ENCODE measurements at places on chromosomes 3 and 15.

- DNase-seq: no peak
Observed at GRCh38 chr3:179336345-179336929, 11.1 kb upstream of the MFN1 start.

- no peak for DNase-seq
Observed at GRCh38 chr15:50879016-50879617, 29.4 kb upstream of the AP4E1 start.

DNA sequence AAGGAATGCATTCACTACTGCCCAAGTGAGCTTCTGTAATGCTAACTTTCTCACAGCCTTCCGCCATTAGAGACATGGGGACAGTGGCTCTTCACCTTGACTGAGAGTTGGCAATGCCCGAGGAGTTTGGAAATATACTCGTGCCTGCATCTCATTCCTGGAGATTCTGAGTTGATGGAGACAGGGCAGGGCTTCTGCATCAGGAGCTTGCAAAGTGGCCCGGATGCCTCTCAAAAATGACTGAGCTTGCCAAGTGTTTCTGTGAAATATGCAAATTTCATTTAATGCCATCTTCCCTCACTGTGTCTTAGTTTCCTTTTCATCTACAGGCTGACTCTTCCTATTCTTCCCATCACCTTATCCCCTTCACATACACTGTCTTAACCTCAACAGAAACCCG lies 346.2 kb downstream of the GRM7 start:
- no peak for DNase-seq

GRCh38 chr15:98321896-98322295 lies 326.4 kb upstream of the IGF1R start:
- DNase-seq: no peak

DNA sequence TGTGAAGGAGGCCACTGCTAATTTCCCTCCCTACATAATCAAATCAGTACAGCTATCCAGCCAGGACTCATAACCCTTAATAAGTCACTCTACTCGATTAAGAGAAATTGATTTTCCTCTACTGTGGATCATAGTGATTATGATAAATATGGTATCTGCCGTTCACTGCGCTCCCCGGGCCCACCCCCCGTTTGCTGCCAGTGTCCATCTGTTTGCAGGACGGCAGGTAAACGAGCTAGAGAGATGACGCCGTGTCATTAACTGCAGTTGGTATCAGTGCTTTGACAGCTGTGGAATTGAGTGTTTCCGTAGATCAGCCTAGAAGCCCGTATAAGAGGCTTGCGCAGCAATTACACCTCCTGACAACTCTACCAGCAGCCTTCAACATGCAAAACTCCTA lies 94.9 kb downstream of the ROBO2 start:
- DNase-seq: no peak

- DNase-seq: no peak
Observed at GRCh38 chr3:114646526-114646925, 352.7 kb downstream of the TIGIT start.

All from stimulated activated CD4-positive, alpha-beta T cell treated with anti-CD3 and anti-CD28 coated beads, Interleukin-12 subunit alpha, Interleukin-12 subunit beta, amount 100 ng/mL, for 48 hours (primary cell).